ENCODE measurements at places on chromosomes 6 and 20. TPM values are rescaled to one million over a fixed set of nuclear protein-coding genes. Genes with fewer than 3 reads are reported as not detected.
A peak's percentile ranks its signal among the peaks of the same experiment; 100 is the strongest.

RAET1L gene
- total RNA-seq = 0.79 TPM

GRCh38 chr6:133504761-133505160, 263.6 kb downstream of the EYA4 start:
- DNase-seq = no peak

- DNase-seq = peak; percentile 43
Measured at GRCh38 chr6:56521454-56521853, 121.2 kb downstream of the DST start.

ZC3H12D gene
- total RNA-seq = under 0.01 TPM

Measured in bronchial epithelial cell (primary cell).